ENCODE measurements at places on chromosomes 5 and 9.

GRCh38 chr9:70873506-70873905 is 247.9 kb downstream of the TRPM3 start:
- DNase-seq: no peak

- DNase-seq: no peak
These were observed 26.3 kb upstream of the FREM1 start for GRCh38 chr9:14936491-14936890.

DNA sequence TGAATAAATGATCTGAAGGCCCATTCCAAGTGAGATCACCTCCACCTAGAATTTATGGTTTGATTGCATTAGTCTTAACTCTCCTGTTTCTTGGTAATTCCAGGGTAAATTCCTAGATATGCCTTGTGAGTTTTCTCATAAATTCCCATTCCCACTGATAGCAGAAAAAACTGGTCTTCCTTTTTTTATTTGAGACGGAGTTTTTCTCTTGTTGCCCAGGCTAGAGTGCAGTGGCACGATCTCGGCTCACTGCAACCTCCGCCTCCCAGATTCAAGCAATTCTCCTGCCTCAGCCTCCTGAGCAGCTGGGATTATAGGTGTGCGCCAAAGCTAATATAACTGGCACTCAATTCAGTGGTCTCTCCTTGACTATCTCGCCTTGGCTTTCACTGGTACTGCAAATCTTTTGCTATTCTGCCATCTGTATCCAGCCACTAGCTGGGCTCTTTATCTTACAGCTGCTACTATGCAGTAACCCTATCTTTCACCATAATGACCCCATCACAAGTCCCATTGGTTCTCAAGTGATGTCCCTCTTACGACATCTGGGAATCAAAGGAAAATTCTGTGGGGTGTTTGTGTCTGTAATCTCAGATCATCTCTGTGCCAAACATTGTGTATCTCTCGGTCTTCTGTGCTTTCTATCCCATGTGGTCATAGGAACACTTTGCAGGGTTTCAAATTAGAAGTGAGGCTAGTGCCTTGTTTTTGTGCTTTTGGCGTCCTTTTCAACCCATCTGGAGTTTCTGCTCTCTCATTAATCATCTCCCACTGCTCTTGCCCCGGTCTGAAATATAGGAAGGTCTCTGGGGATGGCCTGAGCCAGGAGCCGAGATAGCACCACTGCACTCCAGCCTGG is 14.4 kb downstream of the HNRNPK start:
- DNase-seq: no peak

DNA sequence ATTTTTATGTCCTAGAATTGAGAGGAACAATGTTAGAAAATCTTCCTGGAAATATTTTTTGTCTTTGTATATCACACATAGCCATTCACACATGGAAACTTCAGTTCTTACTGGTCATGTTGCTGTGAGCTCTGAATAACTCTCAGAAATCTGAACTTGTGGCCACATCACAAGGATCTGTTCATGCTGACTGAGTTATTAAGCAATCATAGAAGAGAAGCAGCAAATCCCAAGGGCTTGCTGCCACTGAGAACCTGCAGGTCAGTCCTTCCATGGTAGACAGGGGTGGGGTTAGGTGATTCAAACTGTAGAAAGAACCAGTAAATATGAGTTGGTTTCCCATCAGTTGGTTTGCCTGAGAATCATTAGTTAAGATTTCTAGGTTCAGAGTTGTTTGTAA is 27.6 kb downstream of the SGCD start:
- DNase-seq: no peak

GRCh38 chr5:68224509-68225187 is 9.1 kb downstream of the PIK3R1 start:
- no peak for DNase-seq

Measured in RWPE2 (cell line).